IPS-NIHi11 (cell line): ENCODE measurements at places on chromosomes 1 and 21.

GRCh38 chr1:113692342-113692741 lies 66.9 kb downstream of the PHTF1 start:
- no peak for DNase-seq

- peak; percentile 96 for DNase-seq
Measured at GRCh38 chr1:20732071-20732587, 374 bp downstream of the SH2D5 start.

GRCh38 chr1:174426153-174426552 lies 21.6 kb upstream of the GPR52 start:
- DNase-seq = no peak

DNA sequence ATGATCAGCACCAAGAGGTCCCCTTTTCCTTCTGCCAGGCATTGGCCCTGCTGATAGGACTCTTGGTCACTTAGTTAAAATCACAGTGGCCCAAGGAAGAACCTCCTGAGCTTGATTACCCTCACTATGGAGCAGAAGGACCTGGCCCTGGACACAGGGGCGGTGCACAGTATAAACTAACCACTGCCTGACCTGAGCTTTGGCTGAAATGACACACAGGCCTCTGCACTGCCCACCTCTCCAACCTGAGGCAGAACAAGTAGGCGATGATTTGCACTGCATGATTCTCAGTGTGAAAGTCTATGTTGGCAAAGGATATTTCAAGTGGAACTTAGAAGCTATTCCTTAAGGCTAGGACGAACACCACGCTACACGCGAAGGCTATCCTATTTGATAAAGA lies 48.5 kb downstream of the CAPN2 start:
- DNase-seq = no peak

DNA sequence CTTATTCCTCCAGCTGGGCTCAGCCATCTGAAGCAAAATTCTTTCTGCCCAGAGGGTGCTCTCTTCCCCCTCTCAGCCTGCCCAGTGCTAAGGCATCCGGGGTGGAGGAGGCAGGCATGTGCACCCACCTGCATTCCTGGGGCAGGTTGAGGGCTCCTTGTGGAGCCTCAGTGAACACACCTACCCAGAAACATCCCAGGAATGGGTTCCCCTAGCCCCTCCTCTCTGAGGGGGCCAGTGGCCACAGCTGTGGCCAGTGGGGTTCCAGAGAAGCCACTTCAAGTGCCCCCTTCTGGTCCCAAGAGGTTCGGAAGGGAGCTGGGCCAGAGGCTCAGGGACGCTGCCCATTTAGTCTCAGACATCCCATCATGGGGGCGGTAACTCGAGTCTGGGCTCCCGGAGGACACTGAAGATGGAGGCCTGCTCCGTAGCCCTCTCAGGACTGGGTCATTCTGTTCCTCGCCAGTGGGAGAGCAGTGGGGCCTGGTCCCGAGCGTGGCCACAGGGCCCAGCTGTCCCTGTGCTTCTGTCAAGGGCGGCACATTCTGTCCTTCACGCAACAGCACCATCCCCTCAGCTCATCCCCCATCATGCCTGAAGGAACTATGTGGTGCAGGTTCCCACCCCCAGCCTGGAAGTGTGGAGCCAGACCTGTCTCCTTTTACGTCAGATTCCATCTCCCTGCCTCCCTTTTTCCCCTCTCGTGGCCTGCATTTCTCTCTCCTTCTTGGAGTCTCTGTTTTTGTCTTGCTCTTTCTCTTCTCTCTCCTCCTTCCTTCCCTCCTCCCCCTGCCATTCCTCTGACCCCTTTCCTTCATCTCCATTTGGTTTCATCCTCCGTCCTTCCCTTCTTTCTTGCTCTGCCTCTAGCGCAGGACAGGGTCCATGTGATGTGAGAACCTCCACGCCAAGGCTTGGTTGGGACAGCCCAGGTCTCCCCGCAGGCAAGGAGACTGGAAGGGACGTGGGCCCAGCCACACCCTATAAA lies 49.6 kb upstream of the KDM4A start:
- DNase-seq = peak; percentile 53

DNA sequence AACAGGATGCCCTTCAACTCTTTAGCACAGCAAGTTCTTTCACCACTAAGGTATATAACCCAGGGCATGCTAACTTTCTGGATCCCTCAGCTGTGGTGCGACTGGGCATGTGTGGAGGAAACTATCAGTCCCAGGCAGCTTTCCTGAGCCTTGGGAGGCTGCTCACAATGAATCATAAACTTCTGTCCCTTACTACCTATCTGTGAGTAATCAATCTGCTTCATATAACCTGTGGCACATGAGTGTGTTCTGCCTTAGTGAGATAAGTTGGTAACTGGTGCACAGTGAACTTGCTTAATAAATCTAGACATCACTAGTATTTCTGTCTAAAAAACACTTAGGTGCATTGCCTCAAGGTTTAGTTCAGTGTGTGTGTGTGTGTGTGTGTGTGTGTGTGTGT lies 158.0 kb downstream of the GPATCH2 start:
- no peak for DNase-seq

GRCh38 chr1:23558140-23558871 lies 995 bp downstream of the ID3 start:
- DNase-seq = no peak

DNA sequence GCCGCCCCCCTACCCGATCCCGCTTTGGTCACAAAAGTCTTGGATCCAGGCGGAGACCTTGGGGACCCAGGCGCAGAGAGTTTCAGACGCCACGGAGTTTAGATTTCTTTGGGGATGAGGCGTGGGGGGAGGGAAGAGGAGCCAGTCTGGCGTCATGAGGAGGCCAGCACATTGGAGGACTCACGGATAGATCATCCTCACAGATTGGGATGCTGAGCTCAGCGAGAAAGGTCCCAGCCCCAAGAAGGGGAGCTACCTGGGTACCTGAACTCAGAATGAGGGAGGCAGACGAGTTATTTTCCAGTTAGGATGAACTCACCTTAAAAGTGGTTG lies 393 bp downstream of the ELAPOR1 start:
- peak; percentile 28 for DNase-seq

DNA sequence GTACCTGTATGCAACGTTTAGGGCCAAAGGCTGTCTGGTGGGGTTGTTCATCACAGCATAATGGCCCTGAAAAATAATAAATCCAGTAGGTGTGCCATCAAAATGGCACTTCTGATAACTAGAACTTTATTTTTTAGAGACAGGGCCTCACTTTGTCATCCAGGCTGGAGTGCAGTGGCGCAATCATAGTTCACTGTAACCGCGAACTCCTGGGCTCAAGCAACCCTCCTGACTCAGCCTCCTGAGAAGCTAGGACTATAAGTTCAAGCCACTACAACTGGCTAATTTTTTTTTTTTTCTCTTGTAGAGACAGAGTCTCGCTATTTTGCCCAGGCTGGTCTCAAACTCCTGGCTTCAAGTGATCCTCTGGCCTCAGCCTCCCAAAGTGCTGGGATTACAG lies 4.7 kb downstream of the SNAPIN start:
- no peak for DNase-seq

DNA sequence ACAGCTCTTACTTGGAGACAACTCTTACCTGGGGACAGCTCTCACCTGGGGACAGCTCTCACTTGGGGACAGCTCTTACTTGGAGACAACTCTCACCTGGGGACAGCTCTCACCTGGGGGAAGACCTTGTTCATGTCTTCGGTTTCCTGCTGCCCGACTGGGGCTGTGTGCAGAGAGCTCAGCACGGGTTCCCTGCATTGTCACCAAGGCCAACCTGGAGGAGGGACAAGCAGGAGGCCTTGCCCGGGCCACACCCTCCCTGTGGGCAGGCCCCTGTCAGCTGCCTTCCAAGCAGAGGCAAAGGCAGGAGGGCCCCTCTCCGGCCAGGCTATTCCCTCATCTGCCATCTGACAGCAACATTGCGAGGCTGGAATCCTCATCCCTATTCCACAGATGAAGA lies at the start of gene LDLRAD1:
TSS of gene LDLRAD1 (minus strand) at position 208 of the 400 bp plus-strand sequence. CDS start at position 134, 74 bp downstream.
- peak; percentile 58 for DNase-seq

DNA sequence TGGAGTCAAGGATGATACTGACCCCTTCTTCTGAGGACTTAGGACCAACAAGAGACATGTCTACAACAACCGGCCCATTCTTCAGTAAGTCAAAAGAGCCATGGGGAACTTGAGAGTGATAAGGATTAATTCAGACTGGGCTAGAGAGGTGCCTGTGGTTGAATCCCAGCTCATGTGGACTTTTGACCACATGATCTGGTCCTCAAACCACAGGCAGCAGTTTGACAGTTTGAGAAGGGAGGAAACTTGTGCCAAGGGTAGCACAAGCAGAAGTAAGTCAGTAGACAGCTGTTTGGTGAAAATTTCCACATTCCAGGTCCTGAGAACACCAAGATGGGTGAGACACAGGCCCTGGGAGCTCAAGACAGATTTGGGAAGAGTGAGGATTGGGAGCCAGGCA lies 19.8 kb downstream of the SH3BP5L start:
- no peak for DNase-seq

GRCh38 chr1:9814619-9815018 lies 9.1 kb downstream of the CLSTN1 start:
- no peak for DNase-seq

DNA sequence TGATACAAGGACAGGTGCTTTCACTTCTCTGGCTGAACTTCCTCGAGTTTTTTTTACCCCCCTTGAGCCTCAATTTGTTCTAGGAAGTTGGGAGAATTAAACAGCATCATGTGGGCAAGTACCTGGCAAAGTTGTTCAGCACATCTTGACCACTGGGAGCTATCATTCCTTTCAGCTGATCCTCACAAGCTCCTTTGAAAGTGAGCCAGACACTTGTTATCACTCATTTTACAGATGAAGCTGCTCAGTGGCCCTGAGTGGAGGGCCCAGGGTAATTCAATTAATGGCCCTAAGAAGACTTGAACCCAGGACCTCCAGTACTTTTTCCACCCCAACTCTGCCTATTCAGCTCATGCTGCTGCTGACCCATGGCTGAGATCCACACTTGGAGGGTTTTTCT lies 2.0 kb downstream of the RGS8 start:
- DNase-seq = no peak

DNA sequence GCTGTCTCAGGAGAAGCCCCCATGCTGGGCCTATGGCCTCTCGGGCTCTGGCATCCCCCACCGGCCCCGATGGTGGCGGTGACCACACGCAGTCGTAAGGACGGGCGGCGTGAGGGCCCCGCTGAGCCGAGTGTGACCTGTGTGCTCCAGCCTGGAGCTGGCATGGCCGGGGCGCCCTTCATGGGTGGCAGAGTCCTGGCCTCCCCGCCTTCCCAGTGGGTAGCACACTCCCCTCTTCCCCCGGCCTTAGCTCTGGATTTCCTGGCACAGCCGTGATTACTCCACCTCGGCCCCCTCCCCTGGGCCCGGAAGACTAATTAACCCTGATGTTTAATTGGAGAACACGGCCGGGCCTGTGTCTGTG lies 44.6 kb downstream of the SLX9 start:
- no peak for DNase-seq

GRCh38 chr1:40673452-40673851 lies 8.0 kb upstream of the RIMS3 start:
- no peak for DNase-seq

GRCh38 chr1:236228411-236228810 lies 53.3 kb downstream of the ERO1B start:
- no peak for DNase-seq
